ENCODE measurements at places on chromosomes 4 and X. TPM values are rescaled to one million over a fixed set of nuclear protein-coding genes. Genes with fewer than 3 reads are reported as not detected.

The CXorf65 gene
- 0.79 TPM for polyA plus RNA-seq

The RADX gene
- 2.9 TPM for polyA plus RNA-seq

DNA sequence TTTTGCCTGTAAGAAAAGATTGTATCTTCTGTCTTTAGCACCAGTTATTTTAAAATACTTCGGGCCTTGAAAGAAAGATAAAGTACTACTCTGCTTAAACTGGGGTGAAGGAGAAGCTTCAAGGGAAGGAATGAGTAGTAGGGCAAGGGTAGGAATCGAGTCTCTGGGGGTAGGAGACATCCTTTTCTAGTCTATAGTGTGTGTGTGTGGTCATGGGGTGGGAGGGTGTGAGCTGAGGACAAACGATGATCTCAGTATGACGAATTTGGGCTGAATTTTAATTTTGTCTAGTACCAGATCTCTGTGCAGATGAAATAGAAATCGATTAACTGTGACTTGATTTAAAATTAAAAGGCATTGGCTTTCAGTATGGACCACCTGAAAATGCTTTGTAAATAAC is 3.3 kb upstream of the MYOZ2 start:
- no peak for DNase-seq

GRCh38 chrX:150913511-150913910 is 15.0 kb upstream of the CD99L2 start:
- DNase-seq = no peak

DNA sequence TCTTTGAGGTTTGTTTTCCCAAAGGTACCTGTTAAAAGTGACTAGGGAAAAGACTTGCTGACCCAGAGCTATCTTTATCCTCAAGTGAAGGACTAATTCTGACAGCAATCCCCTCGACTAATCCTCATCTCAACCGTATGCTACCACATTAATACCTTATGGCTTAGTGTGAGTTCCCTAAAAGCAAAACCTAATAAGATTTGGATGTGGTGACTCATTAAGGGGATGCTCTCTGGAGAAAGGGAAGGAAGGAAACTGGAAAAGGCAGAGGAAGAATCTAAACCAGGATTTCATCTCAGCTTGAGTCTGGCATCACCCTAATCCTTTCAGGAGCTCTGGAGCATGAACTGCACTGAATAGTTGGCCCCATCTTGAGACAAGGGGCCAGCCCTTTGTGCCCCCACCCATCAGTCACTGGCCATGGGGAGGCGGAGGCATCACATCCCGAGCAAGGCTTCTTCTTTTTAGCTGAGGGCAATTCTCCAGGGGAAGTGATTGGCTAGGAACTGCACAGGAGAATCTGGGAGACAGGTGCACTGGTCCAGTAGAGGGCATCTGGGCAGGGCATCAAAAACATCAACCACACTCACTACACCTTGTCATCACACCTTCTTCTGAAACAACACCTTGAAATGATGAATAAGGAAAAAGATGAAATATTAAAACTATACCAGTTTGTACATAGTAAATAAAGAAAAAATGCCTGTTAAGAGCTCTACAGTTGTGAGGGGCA is 6.9 kb upstream of the BBS7 start:
- DNase-seq = no peak

The SMAD1 gene
- 78.0 TPM for polyA plus RNA-seq

- no peak for DNase-seq
These were observed 21.9 kb upstream of the GABRE start for GRCh38 chrX:151996347-151996746.

- no peak for DNase-seq
These were observed 55.3 kb downstream of the TMEM131L start for GRCh38 chr4:153521478-153521877.

DNA sequence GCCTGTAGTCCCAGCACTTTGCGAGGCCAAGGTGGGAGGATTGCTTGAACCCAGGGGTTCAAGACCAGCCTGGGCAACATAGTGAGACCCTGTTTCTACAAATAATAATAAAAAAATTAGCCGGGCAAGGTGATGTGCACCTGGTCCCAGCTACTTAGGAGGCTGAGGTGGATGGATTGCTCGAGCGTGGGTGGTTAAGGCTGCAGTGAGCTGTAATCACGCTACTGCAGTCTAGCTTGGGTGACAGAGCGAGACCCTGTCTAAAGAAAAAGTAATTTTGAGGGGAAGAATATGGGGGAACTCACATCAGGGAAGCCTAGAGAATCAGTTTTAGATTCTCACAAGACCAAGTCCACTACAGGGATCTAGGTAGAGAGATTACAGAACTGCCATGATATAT is 28.9 kb upstream of the LCORL start:
- DNase-seq = no peak

DNA sequence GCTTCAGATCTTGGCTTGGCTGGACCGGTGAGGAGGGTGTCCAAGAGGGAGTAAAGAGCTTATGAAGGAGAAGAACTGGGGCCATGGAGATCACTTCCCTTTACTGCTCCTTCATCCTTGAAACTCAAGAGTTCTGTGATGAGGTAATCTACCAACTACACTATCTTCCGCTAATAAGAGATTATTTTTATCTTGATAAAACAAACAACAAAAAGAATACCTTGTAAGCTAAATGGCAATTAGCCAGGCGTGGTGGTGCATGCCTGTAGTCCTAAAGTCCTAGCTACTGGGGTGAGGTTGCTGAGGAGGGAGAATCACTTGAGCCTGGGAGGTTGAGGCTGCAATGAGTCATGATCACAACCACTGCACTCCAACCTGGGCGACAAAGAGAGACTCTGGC is 47.4 kb downstream of the HAUS3 start:
- DNase-seq = no peak

The FAT4 gene
- 12.5 TPM for polyA plus RNA-seq

GRCh38 chr4:52984462-52984881 is 122.4 kb downstream of the RASL11B start:
- DNase-seq = peak; percentile 52

The MOB1B gene
- polyA plus RNA-seq = 27.4 TPM

DNA sequence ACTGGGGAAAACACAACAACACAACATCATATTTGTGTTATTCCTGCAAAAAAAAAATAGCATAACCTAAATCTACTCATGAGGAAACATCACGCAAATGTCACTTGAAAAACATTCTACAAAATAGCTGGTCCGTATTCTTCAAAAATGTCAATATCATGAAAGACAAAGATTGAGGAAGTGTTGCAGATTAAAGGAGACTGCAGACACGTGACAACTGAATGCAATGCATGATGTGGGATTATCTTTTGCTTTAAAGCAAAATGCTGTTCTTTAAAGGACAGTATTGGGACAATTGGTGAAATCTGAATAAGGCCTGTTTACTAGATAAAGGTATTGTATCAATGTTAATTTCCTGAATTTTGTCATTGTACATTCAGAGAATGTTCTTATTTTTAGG is 157.7 kb downstream of the SMIM20 start:
- DNase-seq = no peak

The NUDT10 gene
- 0.79 TPM for polyA plus RNA-seq

GRCh38 chr4:182576601-182577289 is 333.5 kb downstream of the TENM3 start:
- no peak for DNase-seq

GRCh38 chrX:12118134-12118533 is 20.1 kb upstream of the FRMPD4 start:
- no peak for DNase-seq

The VCX2 gene
- polyA plus RNA-seq = not detected

The PDGFC gene
- 27.1 TPM for polyA plus RNA-seq

The TMSB15B gene
- 7.8 TPM for polyA plus RNA-seq

The KCNE5 gene
- polyA plus RNA-seq = 82.6 TPM

- DNase-seq = no peak
These were observed 39.1 kb downstream of the HAND2 start for GRCh38 chr4:173490817-173491528.

DNA sequence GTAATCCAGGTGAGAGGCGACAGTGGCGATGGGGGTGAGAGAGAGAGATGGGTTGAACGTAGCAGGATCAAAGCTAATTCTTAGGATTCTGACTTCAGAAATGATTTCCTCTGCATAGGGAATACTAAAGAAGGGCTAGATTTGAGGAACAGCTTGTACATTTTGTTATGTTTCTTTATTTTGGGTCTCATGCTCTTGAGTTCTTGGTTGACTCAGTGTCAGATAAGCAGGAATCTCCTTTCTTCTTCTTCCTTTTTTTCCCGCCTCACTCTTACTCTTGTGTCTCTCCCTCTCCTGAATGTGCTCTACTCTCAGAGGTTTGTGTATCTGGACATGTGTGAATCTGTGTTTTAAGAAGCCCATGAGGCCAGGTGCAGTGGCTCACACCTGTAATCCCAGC is 36.4 kb downstream of the FAM193A start:
- DNase-seq = no peak

The RGN gene
- 2.4 TPM for polyA plus RNA-seq

GRCh38 chrX:79182616-79183015 is 38.1 kb downstream of the GPR174 start:
- DNase-seq = no peak

GRCh38 chrX:38717871-38718270 is 83.4 kb upstream of the MID1IP1 start:
- no peak for DNase-seq

- no peak for DNase-seq
These were observed 100.5 kb upstream of the PCDH18 start for GRCh38 chr4:137632842-137633241.

DNA sequence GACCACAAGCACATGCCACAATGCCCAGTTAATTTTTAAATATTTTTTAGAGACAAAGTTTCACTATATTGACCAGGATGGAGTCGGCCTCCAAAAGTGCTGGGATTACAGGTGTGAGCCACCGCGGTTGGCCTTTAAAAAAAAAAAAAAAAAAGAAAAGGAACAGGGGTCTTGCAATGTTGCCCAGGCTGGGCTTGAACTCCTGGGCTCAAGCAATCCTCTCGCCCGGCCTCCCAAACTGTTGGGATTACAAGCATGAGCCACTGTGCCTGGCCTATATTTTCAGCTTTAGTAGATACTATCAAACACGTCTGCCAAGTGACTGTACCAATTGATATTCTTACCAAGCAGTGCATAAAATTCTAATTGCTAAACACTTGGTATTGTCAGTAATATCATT is 8.8 kb downstream of the UGDH start:
- DNase-seq = no peak

GRCh38 chr4:51931461-51931860 is 88.5 kb downstream of the DCUN1D4 start:
- DNase-seq = no peak

- no peak for DNase-seq
These were observed 323.2 kb upstream of the NOCT start for GRCh38 chr4:138692411-138692810.

DNA sequence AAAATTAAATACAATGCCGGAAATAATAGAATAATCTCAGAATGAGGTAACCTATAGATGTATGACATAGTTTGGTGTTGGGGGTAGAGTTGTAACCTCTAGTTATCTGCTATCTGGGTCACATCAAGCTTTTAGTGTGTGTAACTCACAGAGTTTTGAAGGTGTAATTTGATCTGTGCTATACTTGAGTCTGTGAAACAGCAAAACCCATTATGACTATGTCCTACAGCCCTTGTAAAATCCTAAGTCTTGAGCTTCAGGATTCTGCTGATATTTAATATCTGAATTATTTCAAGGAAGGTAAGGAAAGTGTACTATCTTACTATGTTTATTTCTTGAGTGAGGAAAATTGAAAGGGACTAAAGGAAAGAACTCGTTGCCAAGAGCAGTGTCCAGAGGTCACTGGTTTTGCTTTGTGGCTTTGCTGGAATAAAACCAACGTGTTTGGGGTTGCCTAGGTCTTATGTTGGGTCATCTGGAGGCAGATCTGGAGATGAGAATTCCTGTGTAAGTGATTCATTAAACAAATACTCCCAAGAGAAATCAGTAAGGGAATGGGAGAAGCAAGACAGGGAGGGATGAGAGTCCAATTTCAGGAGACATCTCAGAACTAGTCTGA is 107.8 kb upstream of the CBLL2 start:
- DNase-seq = no peak

The SHISA3 gene
- 7.2 TPM for polyA plus RNA-seq

DNA sequence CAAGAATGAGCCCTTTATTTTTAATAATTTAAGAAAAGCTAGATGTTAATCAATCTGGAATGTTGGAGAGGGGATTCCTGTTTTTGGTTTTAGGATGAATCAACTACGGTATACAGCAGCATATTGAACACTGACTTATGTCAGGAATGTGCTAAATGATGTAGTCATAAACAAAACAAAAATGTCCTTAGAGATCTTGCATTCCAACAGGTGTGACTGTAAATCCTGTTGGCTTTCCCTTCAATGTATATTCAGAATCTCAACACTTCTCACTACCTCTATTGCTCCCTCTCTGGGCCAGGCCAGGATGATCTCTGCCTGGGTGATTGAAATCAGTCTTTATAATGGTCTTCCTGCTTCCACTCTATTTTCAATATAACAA is 37.8 kb upstream of the BDH2 start:
- DNase-seq = no peak

- DNase-seq = no peak
These were observed 130.2 kb downstream of the AMELX start for GRCh38 chrX:11423362-11423818.

- no peak for DNase-seq
These were observed 93.3 kb upstream of the BANK1 start for GRCh38 chr4:101697266-101697665.

- no peak for DNase-seq
These were observed 29.0 kb downstream of the NHS start for GRCh38 chrX:17403972-17404371.

The RFC1 gene
- polyA plus RNA-seq = 29.6 TPM

The SSX2 gene
- not detected for polyA plus RNA-seq

The ARMCX4 gene
- 49.6 TPM for polyA plus RNA-seq

DNA sequence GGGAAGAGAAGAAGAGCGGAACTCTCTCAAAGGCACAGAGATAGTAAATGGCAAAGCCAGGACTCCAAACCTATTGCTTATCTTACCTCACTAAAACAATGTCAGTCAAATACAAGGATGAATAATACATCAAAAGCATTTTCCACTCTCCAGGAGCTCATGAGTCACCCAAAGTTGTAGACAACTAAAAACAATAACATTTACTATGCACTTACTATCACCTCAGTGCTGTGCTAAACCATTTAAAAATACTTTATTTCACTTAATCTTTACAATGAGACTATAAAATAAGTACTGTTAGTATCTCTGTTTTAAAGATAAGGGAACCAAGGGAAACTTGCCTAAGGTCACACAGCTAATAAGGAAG is 163.2 kb upstream of the SPANXC start:
- DNase-seq = no peak

GRCh38 chrX:40197071-40197470 is 99.3 kb upstream of the BCOR start:
- DNase-seq = no peak

DNA sequence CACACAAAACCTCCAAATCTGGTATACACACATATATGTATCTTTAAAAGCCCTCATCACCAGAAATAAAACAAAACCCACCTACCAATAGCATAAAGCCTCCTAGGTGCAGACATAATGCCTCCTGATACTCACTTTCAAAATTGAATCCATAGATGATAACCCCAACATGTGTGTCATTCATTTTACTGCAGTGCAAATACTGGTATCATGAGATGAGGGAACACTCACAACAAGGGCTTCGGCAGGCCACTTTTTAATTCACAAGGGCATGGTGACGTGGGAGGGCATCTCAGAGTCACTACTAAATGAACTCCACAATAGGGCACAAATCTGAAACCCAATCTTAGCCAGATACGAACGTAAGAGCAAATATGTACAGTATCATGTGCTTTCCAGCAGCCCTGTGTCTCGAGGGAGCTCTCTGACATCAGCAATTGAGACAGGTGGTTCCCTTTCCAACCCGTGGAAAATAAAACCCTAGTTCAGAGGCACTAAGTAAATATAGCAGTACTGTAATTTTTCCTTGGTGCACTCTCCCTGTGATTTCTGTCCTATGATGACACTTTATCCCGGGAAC is 14.1 kb upstream of the PPARGC1A start:
- peak; percentile 32 for DNase-seq

GRCh38 chrX:39251995-39252394 is 450.7 kb downstream of the MID1IP1 start:
- no peak for DNase-seq

GRCh38 chr4:168063031-168063430 is 29.3 kb upstream of the ANXA10 start:
- no peak for DNase-seq
